ENCODE measurements at places on chromosomes 4 and X.

GRCh38 chrX:119093991-119094735 lies 21.4 kb downstream of the CT47C1 start:
- DNase-seq = no peak

GRCh38 chr4:147360301-147360700 lies 120.6 kb upstream of the EDNRA start:
- no peak for DNase-seq

DNA sequence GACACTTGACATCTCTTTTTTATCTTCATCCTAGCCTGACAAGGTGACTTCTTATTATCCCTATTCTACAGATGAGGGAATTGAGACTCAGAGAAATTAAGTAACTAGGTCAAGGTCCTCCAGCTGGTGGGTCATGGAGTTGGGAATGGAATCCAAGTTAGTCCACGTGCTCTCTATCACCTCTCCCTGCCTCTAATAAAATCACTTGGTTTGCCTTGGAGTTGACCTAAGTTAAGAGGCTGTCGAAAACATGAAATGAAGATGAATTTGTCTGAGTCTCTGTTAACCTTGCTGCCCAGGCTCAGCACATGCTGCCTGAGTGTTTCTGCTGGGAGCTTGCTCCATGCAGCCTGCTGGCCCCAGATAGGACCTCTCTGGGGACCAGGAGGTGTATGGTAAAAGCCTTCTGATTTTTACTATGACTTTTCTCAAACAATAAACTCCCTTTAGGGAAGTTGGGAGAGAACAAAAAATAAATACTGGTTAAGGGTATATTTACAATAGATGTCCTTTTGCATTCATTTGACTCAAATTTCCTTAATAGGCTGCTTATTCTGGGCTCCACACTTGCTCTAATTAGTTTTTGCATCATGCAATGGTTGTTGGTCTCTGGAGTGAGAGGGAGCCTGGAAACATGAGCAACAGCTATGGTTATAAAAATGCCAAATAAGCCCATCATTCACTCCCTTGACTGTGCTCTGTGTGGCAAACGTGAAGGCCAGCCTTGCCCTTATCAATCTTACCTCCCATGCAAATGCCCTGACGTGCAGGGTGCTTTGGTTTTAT lies 61.6 kb upstream of the DHX15 start:
- no peak for DNase-seq

DNA sequence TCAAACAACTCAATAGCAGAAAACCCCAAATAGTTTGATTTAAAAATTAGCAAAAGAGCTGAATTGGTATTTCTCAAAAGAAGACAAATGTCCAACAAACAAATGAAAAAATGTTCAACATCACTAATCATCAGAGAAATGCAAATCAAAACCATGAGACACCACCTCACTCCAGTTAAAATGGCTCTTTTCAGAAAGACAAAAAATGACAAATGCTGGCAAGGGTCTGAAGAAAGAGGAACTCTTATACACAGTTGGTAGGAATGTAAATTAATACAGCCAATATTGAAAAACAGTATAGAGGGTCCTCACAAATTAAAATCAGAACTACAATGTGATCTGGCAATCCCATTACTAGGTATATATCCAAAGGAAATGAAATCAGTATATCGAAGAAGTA lies 70.4 kb downstream of the FBXL5 start:
- DNase-seq = no peak

DNA sequence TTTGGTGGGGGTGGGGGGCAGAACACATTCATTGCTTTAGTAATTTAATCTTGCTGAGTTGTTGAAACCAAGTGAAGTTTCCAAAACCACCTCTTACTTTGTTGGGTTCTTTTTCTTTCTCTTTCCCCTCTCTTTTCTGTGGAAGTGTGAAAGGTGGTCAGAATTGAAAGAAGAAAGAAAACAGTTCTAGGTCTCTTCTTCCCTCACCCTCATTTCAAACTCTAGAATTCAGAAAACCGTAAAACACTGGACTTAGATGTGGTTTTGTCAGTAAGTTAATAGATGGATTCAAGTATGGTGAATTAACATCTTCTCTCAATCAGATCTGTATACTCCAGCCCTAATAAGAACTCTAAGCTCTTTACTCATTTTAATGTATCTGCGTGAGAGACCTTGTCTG lies 23.7 kb downstream of the PLP1 start:
- DNase-seq = no peak

DNA sequence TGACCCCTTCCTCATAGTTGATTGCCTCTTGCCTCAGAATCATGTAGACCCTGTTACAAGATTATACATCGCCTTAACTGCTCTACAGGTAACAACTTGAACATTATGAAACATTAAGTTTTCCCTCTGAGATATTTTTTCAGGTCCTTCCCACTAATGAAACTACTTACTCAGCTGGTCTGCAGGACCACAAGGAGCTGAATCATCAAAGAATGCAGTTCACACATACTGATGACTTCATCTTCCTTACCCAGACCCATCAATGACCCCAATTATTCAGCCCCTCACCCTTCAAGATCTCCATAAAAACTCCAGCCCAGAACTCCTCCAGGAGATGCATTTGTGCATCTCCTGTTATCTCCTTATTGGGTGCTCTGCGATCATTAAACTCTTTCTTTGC lies 720.9 kb downstream of the RAPGEF2 start:
- no peak for DNase-seq

DNA sequence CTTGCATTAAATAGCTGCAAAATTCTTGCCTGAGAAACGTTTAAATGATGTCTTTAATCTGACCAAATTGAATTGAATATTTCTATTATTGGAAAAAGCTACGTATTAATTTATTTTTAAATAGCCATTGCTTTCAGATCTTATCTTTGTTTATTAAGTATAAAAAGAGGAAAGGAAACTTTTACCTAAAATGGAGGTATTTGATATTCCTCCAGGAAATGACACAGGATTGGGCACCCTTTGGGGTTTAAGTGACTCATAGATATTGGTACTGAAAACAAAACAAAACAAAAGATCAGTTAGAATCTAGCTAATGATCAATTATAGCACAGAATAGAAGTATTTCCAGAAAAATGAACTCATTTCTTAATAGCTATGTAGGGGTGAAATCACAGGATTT lies 34.1 kb downstream of the PLS3 start:
- no peak for DNase-seq

All from stimulated activated CD4-positive, alpha-beta T cell treated with anti-CD3 and anti-CD28 coated beads, Interleukin-1b, Interleukin-23, amount 100 ng/mL, for 24 hours (primary cell).